ENCODE measurements at places on chromosomes 7 and 10.

- no peak for DNase-seq
Observed at GRCh38 chr10:117499248-117500105, 43.1 kb upstream of the EMX2 start.

DNA sequence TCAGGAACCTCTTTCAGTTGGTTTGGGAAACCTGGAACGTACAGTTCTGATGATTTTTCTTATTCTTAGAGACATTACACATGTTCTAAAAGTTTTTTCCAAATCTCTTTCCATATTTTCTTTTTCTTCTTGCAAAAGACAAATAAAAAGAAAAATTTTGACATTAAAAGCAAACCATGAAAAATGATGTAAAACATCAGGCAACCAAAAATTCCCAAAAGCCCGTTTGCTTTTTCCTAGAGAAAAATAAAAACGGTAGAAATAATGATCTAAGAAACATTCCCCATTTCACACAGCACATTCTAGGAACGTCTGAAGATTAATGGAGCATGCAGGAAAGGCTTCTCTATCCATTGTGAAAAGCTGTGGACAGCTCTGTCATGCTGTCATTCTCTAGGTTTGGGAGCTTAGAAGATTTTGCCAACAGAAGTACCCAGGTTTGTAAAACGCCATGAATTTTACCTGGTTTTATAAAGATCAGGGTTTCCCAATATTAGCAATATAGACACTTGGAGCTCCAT lies 11.2 kb upstream of the PRTFDC1 start:
- DNase-seq = no peak

DNA sequence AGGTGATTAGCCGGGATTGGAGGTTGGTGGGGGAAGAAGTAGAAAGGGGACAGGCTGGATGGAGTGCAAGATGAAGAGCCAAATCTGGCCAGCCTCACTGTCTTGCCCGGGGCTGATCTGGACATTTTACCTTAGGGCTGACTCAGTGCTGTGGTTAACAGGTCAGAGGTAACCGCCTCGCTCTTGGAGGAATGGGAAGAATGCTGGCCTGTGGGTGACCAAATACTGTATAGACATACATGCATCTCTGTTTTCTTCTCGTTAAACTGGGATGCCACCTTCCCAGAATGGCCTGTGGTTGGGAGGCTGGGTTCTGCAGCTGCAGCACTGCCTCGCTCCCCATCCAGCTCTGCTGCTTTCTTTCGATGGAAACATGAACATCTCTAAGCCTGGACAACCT lies 120.0 kb downstream of the SEC23IP start:
- no peak for DNase-seq

GRCh38 chr7:107237451-107237850 lies 68.6 kb downstream of the HBP1 start:
- no peak for DNase-seq

DNA sequence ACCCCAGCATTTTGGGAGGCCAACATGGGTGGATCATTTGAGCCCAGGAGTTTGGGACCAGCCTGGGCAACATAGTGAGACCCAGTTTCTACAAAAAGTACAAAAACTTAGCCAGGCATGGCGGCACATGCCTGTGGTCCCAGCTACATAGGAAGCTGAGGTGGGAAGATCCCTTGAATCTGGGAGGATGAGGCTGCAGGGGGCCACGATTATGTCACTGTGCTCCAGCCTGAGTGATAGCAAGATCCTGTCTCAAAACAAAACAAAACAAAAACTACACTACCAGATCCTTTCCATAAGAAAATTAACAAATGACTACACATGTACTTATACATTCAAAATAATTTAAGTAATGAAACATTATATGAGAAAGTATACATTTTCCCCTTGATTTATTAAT lies 116.4 kb upstream of the KLF6 start:
- no peak for DNase-seq

- peak; percentile 13 for DNase-seq
Observed at GRCh38 chr7:45033261-45033930, 33.4 kb downstream of the CCM2 start.

- peak; percentile 44 for DNase-seq
Observed at GRCh38 chr7:31782411-31782991, 95.5 kb downstream of the PPP1R17 start.

DNA sequence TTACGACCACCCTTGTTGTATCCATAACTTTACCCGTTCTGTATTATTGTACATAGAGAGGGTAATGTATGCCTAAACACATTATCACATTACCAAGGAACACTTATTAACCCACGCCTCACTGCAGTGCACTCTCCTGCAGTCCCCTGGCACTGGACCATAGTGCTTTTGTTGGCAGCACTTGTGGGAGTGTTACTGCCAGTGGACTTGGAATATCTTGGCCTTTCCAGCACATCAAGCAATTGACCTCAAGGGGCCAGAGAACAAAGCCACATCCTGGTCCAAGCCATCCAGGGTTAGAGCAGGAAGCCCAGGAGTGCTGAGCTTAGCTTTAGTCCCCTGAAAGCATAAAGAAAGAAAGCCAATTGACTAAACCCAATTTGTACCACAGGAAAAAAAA lies 304.2 kb downstream of the PCDH15 start:
- no peak for DNase-seq

GRCh38 chr10:77643795-77644468 lies 6.3 kb upstream of the KCNMA1 start:
- peak; percentile 57 for DNase-seq

GRCh38 chr7:117068511-117069145 lies 115.3 kb downstream of the ST7 start:
- no peak for DNase-seq

- DNase-seq = no peak
Observed at GRCh38 chr10:102024799-102025198, 31.2 kb downstream of the ARMH3 start.

DNA sequence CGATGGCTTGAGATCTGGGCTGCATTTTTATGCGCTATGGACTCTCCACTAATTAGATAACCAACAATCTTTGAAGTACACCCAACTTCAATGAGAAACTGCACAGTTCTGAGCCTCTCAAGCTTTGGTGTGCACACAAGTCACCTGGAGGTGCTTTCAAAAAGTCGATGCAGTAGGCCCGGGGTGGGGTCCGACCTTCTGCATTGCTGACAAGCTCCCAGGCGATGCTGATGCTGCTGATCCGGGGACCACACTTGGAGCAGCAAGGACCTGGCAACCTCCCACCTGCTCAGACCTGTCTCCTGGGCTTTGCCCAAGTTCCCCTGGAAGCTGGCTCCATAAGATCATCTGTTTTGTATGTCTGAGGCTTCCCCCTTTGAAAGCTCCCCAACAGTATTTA lies 10.7 kb downstream of the KIAA1549 start:
- DNase-seq = no peak

DNA sequence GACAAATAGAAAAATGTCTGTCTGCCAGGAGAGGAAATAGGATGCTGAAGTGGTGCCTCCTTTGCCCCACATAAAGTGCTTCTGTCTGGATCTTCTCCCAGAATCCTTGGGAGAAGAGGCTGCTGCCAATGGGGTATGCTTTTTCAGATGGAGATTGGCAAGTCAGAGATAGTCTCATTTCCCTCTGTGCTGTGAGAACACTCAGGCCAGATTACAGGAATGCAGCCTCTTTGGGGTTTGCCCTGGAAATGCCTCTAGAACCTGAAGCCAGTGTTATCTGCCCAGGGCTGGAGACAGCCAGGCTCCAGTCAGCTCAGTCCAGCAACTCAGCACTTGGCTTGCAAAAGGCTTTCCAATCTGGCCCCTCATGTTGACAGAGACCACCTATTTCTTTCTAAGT lies 119.1 kb upstream of the PHYHIPL start:
- DNase-seq = no peak

GRCh38 chr10:37474645-37475044 lies 349.2 kb downstream of the ANKRD30A start:
- no peak for DNase-seq

DNA sequence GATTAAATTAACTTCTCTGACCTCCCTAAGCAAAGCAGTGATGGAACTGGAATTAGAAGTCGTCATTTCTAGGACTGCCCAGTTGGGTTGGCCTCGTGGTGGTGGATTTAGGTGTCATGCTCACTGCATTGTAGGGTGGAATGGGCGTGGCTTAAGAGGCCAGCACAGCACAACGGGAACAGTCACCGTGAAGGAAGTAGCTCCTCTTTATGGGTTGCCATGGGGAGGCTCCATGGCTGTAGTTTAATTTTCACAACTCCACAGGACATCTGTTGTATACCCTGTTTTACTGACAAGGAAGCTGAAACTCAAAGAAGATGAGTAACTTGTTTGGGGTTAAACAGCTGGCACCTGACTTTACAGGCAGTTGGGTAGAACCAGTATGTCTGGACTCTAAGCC lies 208.3 kb downstream of the CELF2 start:
- DNase-seq = no peak

- DNase-seq = no peak
Observed at GRCh38 chr7:45890902-45891461, 2.7 kb downstream of the IGFBP1 start.
